ENCODE measurements at places on chromosomes 3 and 15.

GRCh38 chr15:64535460-64536243 lies 75.3 kb downstream of the ZNF609 start:
- DNase-seq = no peak

- DNase-seq = peak; percentile 92
Measured at GRCh38 chr3:126267169-126267975, 87.0 kb upstream of the ALDH1L1 start.

- no peak for DNase-seq
Measured at GRCh38 chr3:11019116-11019819, 26.7 kb downstream of the SLC6A1 start.

DNA sequence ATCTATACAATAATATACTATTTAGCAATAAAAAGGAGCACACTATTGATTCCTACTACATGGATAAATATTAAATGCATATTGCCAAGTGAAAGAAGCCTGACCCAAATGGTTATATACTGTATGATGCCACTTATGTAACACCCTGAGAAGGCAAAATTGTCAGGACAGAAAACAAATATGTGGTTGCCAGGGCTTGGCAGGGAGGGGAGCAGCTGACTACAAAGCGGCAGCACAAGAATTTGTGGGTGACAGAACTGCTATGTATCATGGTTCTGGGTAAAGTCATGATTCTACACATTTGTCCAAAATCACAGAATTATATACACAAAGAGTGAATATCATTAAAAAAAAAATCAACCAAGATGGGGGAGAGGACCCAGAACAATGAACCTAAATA lies 22.5 kb downstream of the TBC1D2B start:
- no peak for DNase-seq

DNA sequence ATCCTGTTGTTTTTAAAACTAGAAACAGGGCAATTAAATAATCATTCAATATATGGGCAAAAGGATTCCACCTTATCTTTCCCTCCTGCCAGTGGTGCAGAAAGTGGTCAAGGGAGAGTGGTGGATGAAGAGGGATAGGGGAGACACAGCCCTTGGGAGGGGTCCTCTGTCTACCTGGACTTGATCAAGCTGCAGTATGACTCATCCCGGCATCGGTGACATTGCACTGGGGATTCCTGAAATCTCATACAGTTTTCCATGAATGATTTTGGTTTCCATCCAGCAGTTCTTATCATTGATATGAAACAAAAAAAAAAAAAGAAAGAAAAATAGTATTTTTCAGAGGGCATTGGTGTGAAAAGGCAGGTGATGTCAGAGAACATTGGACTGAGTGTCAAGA lies 62.9 kb downstream of the CMTM8 start:
- DNase-seq = no peak

- no peak for DNase-seq
Measured at GRCh38 chr3:59436164-59436958, 386.5 kb upstream of the CFAP20DC start.

DNA sequence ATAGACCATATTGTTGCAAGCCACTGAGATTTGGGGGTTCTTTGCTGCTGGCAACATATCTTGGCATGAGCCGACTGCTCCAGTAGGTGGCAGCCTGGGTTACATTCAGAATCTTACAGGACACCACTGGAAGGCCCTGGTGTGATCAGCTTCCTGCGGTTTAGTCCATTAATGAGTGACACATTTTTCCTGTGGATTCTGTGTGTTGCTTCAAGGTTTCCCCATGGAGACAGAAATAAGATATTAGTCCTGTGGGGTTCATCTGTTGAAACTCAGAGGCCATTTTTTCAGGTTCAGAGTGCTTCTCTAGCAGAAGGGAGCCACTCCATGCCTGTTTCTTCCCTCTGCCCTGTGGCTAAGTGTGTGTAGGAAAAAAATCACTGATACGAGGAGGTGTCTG lies 116.2 kb downstream of the MFSD1 start:
- DNase-seq = no peak

DNA sequence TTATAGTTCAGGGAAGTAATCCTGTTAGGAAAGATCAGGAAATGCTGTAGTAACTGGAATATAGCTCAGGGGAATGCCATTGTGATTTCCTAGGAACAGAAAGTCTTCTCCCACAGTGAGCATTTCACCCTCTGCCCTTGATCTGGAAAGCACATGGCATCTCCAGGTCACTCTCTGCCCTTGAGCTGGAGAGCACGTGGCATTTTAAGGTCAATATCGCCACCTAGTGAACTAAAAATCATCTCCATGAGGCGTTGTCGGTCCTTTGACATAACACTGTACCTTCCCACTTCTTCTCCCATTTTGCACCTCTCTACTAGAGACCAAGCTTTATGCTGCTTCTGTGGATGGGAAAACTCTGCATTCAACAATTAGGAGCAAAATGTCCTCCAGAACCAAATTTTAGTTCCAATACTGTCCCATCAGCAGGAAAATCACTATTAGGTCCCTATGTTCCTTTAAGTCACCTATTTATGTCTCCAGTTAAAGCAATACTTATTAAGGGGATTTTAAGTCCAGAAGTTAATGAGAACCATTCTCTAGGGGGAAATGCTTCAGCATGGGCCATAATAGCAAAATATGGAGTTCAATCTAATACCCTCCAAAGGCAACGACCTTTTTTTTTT lies 54.7 kb upstream of the GK5 start:
- peak; percentile 71 for DNase-seq

DNA sequence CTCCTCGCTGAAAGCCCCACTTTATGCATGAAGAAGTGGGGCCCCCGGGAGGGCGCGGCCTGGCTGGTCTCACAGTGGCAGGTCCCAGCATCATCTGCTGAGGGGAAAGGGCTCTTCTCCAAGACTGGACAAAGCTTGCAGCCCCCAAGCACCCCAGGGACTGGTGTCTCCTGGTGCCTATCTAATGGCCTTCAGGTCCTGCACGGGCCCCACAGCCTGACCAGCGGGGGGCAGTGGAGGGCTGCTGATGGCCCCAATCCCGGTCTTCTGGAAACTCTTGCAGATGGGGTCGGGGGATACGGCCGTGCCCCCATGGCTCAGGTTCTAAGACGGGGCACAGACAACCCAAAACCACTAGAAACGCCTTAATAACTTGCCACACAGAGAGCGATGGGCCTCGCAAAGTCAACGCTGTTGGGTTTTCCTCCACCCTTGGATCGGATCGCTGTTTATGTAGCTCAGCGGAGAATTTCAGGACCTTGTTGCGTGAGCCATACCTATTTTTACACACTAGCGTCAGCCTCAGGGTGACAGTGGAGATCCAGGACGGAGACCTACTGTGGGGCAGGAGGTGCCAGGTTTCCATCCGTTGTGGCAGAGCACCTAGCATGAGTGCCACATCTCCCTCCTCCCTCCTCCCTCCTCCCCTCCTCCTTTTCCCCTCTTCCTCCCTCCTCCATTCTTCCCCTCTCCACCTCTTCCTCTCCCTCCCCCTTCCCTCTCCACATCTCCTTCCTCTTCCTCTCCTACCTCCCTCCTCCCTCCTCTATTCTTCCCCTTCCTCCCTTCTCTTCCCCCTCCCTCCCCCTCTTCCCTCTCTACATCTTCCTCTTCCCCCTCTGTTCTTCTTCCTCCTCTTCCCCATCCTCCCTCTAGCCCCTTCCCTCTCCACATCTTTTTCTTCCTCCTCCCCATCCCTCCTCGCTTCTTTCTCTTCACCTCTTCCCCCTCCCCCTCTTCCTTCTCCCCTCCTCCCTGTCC lies 79.3 kb upstream of the ALDH1L1 start:
- peak; percentile 85 for DNase-seq

DNA sequence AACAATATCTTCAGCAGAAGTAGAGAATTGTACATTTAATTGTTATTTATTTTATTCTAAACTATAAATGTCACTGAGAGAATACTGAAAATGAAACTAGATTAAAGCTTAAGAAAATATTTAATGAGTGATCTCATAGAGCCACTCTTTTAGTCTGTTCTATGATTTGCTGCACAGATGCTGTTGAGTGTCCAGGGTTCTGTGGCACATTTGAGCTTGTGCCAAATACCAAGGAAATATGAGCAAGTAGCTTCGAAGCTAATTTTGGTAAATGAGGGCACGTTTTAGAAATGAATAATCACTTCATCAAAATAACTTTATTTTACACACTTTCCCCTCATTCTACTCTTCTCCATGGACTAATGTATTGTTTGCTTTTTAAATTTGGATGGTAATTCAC lies 53.6 kb upstream of the THRB start:
- no peak for DNase-seq

DNA sequence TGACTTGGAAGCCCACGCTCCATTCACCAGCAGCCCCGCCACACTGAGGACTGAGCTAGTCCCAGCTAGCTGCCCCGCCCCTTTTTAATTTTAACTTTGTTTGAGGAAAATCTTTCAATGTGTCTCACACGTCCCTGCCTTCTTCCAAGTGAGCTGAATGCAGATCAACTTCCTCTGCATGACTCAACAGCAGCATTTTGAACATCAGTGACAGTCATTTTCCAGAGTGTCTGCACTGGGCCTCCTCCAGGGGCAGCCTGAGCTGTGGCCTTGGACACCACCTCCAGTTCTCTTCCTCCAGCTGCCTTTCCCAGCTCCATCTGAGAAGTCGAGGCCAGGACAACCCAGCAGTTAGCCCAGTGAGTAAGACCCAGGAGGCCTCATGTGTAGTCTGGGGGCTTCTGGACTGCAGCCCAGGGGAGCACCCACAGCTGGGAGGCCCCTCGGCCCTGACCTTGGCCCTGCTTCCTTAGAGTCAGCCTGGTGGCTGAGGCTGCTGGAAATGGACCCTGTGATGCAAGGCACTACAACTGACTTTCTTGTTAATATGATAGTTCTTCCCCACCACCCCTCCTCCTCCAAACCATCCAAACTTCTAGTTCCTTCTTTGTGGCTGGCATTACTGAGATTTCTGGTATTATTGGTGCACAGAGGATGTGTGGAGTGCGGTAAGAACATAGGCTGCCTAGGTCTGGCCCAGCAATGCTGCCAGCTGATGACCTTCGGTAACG lies 21.4 kb upstream of the ESYT3 start:
- no peak for DNase-seq

- DNase-seq = no peak
Measured at GRCh38 chr3:18469775-18470174, 44.6 kb upstream of the SATB1 start.

- DNase-seq = no peak
Measured at GRCh38 chr3:31798840-31799239, 182.2 kb downstream of the OSBPL10 start.

- DNase-seq = no peak
Measured at GRCh38 chr15:59330649-59331048, 42.0 kb downstream of the MYO1E start.

GRCh38 chr15:45187894-45188830 lies at the start of gene SHF:
TSS of gene SHF (minus strand) at chr15:45187966. CDS start at chr15:45187951, 15 bp downstream.
- peak; percentile 91 for DNase-seq

GRCh38 chr15:85497172-85497569 lies 116.8 kb downstream of the AKAP13 start:
- DNase-seq = no peak

DNA sequence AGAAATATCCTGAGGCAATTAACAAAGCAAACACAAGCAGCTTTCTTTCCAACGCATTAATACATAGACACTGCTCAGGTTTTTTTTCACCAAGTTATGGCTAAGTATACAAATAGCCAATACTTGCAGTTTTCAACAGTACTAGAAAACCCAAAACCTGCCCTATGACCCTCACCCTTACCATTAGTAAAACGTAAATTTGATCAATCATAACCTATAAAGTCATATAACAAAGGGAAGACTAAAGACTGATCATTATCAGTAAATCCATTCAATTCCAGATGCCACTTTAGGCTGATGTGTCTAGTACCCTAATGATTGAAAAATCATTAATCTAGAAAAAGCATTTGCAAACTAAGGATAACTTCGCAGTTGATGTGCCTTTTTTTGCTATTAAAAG lies 3.2 kb downstream of the SERP1 start:
- DNase-seq = no peak

- DNase-seq = no peak
Measured at GRCh38 chr15:36811903-36812302, 232.5 kb downstream of the CDIN1 start.

GRCh38 chr3:69751074-69751476 lies 11.8 kb downstream of the MITF start:
- DNase-seq = no peak

DNA sequence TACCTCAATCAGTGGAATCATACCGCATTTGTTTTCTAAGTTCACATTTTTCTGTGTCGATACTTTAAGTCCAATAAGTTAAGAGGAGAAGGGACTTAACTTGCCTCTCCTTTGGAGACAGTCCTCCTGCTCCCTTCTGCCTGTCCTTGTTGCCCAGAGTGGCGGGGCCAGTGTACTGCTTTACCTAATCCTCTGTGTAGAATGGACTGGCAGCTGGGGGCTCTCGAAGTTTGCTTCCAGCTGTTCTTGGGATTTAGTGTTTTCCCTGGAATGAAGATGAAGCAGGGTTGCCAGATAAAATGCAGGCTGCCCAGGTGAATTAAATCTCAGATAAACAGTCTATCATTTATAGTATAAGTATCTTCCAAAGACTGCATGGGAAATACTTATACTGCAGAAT lies 287.6 kb upstream of the C2CD4B start:
- no peak for DNase-seq

DNA sequence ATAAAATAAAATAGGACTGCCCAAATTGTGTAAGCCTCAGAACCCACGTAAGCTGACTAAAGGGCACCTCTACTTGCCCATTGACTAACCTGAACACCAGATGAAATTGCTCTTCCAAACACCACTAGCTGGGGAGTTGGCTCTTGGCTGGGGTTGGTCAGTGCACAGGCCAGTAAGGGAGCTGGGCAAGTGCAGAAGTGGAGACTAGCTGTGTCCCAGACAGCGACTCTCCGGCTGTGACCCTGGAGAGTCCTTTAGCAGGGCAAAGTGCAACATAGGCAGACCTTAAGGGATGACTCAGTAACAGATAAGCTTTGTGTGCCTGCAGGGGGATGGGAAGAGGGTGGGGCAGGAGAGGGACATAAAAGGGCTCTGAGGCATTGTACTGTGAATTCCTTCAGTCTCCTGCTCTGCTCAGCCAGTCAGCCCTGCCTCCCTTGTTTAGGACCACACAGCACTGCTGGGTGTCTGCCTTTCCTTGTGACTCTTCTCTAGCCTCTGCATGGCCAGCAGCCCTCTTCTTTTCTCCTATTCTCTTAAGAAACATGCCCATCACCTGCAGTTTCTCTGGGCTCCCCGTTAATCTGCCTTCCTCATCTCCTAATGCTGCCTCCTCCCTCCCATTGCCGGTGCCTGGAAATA lies 13.2 kb downstream of the NR1I2 start:
- no peak for DNase-seq

- DNase-seq = no peak
Measured at GRCh38 chr3:191005790-191006189, 143.3 kb upstream of the GMNC start.

- DNase-seq = no peak
Measured at GRCh38 chr3:143436231-143436930, 316.8 kb downstream of the CHST2 start.

GRCh38 chr3:27681249-27681748 lies 40.8 kb downstream of the EOMES start:
- no peak for DNase-seq

GRCh38 chr3:69115731-69116130 lies 6.7 kb downstream of the LMOD3 start:
- DNase-seq = no peak
